Activated naive CD4-positive, alpha-beta T cell treated with anti-CD3 and anti-CD28 coated beads for 36 hours (primary cell): ENCODE measurements at places on chromosomes 5 and 9. TPM values are rescaled to one million over a fixed set of nuclear protein-coding genes. Genes with fewer than 3 reads are reported as not detected.

Gene NR4A3
- 4.2 TPM for total RNA-seq

Gene LHFPL2
- not detected for total RNA-seq

Gene FAM114A2
- total RNA-seq, result 25.9 TPM

Gene NELFB
- total RNA-seq, result 47.0 TPM

Gene TAF1L
- not detected for total RNA-seq

Gene MAMDC2
- not detected for total RNA-seq

DNA sequence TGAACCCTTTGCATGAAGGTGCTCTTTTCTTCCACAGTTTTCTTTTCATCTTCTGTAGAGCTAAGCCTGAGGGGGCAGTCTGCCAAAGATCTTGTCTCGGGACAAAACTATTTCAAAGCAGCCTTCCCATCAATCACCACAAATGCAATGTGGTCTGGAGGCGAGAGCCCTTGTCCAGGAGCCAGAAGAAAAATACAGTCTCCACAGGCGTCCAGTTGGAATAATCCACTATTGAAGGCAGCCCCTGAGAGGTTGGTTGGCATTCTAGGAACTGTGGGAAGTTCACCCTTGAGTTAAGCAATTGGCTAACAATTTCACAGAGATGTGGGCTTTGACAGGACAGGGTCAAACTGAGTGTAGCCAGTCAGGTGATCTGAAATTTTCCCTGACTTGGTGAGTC is 72.0 kb downstream of the SEMA6A start:
- DNase-seq, result no peak

- DNase-seq, result no peak
These were observed 722 bp upstream of the ERGIC1 start for GRCh38 chr5:172833372-172833685.

- DNase-seq, result no peak
These were observed 95.0 kb downstream of the PCSK1 start for GRCh38 chr5:96338091-96338490.

DNA sequence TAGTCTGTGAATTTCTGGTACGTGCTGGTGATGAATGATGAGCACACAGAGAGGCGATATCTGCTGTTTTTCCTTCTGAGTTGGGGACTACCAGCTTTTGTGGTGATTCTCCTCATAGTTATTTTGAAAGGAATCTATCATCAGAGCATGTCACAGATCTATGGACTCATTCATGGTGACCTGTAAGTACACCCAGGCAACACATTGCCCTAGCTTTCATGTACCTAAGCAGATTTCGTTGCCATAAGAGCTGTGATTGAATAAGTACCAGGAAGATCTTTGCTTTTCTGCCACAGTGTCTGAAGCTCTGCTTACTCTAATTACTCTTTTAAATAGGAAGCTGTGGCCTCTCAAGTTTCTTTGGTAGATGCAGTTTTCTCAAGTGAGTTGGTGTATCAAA is 397.8 kb downstream of the ARRDC3 start:
- no peak for DNase-seq

DNA sequence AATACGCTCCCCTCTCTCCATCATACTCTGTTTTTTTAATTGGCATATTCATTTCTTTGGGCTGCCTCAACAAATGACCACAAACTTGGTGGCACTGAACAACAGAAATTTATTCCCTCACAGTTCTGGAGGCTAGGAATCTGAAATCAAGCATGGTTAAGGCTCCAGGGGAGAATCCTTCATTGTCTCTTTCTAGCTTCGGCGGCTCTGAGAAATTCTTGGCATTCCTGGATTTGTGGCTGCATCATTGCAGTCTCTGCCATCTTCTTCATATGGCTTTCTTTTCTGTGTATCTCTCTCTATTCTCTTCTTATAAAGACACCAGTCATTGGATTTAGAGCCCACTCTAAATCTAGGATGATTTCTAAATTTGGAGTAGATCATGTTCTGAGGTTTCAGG is 10.9 kb upstream of the SLC24A2 start:
- no peak for DNase-seq

- DNase-seq, result no peak
These were observed 69.2 kb downstream of the STK32A start for GRCh38 chr5:147303976-147304375.

- no peak for DNase-seq
These were observed 42.3 kb downstream of the COL23A1 start for GRCh38 chr5:178547753-178548415.

DNA sequence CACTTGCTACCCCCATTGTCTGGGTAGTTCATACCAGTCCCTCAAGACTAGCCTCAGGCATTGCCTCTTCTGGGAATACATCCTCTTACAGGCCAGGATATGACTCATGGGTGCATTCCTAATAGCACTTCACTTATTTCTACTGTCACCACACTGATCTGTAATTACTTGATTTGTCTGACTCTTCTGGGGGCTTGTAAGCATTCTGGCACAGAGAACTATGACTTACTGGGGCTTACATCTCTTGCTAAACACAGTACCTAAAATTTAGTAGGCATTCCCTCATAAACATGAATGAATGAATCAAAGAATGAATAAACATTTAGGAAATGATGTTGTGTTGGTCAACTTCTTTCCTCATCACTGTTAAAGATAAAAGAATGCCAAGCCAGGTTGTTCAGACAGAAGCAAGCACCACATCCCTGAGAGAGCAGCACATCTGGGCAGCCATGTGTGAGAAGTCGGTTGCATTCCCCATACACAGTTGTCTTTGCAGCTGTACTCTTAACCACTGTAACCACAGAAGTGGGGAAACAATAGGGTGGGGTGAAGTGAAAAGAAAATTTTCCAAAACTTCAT is 27.6 kb downstream of the IL7R start:
- DNase-seq, result peak; percentile 60

GRCh38 chr9:75238311-75238976 is 150.1 kb downstream of the OSTF1 start:
- DNase-seq, result peak; percentile 58

GRCh38 chr9:93582550-93582949 is 6.2 kb downstream of the PHF2 start:
- no peak for DNase-seq

GRCh38 chr5:1468247-1468612 is 23.0 kb upstream of the SLC6A3 start:
- peak; percentile 47 for DNase-seq

DNA sequence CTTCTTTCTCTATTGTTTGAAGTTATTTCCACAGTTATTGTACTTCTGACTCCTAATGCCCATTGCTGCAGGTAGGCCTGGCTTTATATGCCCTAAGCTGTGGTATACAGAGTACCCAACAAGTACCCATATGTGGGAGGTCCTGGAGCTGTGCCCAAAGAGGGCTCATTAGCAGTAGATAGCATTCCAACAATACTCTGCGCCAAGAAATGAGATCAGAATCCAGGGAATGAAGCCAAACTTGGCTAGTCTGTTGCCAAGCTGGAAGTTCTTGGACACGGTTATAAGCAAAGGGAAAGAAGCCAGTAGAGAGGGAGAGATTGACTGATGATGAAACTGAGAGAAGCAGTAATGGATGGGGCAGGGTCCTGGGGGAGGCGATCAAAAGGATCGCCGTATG is 29.7 kb upstream of the FAM169A start:
- no peak for DNase-seq

DNA sequence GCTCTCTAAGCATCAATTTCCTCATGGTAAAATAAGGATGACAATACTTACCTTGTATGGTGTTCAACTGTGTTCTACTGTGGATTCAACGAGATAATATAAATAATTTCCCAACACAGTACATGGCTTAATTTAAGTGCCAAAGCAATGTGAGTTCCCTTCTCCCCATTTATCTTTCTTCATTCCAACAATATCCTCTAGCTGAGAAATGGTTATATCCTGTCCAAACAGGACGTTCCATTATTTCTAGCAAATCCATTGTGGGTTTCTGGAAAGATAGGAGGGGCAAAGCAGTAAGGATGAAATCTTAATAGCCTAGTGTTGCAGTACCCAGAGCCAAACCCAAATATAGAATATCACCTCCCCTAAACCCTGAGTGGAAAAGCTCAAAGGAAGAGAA is 22.0 kb downstream of the ABCA1 start:
- no peak for DNase-seq

DNA sequence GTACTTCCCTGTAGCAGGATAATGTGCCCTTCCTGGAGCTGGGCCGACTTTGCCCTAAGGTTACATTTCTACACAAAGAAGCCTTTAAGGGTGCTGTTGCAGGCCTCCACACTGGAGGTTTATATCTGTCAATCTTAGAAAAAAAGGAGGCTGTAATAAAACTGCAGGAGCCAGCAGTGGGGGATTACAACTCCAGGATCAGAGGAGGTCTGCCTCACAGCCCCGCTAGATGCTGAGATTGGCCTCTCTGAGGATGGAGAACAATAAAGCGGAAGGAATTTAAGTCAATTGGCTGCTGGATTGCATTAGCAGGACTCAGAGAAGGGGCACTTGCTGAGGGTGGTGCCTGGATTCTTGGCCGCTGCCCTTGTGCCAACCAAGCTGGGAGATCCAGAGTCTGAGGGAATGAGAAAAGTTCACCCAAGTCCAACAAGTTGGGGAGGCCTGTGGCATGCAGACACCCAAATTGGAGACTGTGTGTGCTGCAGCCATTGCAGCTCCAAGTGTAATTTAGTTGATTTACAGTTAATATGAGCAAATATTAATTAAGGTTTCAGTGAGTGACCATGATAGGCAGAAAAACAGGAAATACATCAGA is 99.0 kb upstream of the SSBP2 start:
- DNase-seq, result no peak

DNA sequence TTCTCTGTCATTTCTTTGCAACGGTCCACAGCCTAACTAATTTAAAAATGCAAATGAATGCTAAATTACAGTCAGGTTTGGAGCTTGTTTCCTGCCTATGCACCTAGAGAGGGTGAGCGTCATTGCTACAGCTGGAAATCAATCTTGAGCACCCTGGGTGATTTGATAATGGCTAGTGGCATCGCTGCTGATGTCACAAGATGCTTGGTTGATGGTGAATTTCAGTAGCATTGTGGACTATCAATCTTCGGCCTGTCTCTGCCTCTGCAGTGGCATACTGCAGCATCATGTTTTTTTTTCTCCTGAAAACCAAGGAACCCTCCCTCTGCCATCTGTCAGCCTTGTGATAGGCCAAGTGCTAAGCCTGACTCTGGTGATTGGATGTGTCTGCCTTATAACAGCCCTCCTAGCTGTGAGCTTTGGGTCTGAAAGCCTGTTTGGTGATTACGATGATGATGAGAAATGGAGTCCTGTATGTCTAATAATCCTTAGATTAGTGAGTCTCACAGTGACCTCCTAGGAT is 75.3 kb downstream of the NMUR2 start:
- DNase-seq, result no peak

DNA sequence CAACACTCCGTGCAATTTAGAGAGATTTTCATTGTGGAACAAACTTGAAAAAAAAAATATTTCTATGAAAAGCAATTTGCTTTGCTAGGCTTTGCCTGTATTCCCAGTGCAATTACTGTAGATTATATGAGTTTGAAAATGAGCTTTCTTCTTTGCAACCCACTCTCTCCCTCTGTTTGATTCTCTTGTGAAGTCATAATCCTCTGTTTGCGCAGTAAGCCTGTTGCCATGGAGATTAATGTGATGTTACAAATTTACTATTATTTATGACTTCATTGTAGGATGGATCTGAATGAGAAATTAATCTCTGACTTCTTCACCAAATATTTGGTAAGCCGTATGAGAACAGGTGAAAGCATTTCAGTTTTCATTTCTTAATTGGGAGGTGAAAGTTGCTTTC is 320.3 kb downstream of the SPATA31D1 start:
- no peak for DNase-seq

- no peak for DNase-seq
These were observed 7.9 kb upstream of the SLC6A7 start for GRCh38 chr5:150181766-150182545.

GRCh38 chr5:133404724-133405123 is 207.6 kb downstream of the FSTL4 start:
- DNase-seq, result no peak

DNA sequence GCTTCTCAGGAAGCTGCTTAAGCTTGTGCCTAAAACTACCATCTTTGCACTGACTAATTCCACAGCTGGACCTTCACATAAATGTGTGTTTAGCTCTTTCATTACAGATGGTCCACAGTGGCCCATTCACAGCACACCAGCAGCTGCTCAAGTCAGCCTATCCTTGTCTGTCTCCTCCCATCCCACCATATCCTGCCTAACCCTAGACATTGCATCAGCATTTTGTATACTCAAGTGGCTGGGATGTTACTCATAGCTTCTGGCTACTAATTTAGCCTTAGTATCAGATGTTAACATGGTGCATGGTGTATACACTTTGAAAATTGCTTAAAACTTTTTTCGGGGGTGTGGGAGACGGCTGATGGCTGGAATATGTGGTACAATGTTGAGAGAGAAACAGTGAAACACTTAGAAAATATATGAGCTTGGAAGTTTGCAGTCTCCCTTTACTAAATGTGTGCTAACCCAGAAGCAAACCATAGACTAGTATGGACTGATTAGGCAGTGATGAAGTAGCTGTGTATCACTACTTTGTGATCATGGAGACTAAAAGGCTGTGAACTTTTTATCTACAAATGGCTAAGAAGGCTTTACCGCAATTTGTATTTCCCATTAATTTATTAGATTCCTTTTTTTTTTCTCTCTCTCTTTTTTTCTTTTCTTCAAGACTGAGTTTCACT is 83.1 kb downstream of the JMY start:
- DNase-seq, result no peak

DNA sequence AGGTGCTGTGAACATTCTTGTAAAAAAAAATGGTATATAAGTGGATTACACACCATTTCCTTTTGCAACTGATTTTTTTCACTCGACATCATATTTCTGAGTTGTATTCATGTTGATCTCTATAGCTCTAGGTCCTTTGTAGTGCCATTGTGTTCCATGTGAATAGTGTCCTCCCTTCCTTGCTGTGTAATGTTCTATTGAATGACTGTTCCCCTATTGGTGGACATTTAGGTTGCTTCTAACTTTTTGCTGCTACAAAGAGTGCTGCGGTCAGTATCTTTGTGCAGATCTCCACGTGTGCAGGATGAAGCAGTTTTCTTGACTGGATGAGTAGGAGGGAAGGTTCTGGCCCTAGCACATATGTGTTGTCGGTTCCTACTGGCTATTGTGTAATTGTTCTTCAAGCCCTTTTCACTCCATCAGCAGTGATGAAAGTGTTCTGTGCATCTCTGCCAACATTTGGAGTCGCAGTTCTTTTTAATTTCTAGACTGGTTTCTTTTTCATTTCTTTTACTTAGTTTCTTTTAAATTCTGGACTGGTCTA is 20.2 kb downstream of the DAB2IP start:
- DNase-seq, result no peak

DNA sequence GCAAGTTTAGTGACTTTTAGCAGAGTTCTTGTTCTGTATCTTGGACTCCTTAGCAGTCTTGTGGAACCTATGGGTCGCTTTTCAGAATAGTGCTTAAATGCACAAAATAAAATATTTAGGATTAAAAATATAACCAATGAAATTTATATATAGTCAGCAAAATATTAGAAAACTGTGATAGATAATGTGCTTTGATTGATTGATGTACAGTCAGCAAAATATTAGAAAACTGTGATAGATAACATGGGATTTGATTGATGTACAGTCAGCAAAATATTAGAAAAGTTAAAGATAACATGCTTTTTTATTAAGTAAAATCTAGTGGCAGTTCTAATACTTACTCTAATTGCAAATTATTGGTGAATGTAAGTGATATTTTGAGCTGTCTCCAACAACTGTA is 16.1 kb downstream of the PALM2AKAP2 start:
- no peak for DNase-seq
